Caudate nucleus (tissue), 63 donors: ENCODE measurements at places on chromosomes 1 and 21.

- no peak for DNase-seq
These were observed 276.6 kb downstream of the CHRM3 start for GRCh38 chr1:239662950-239663349.

DNA sequence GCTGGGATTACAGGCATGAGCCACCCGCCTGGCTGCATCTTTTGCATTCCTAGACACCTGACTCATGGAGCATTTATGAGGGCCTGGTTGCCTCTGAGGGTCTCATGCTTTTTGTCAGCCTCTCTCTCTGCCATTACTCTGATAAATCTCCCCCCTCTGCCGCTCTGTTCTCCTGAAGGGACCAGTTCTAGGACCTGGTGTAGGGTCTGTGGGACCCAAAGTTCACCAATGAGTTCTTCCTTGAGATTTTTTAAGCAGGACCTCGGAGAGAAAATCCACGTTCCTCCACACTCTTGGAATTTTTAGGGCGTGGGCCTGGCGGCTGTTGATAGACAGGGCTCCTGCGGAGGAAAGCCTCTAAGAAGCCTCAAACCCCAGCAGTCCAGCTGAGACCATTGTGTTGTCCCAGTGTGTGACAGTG lies 91.9 kb upstream of the ERRFI1 start:
- no peak for DNase-seq

DNA sequence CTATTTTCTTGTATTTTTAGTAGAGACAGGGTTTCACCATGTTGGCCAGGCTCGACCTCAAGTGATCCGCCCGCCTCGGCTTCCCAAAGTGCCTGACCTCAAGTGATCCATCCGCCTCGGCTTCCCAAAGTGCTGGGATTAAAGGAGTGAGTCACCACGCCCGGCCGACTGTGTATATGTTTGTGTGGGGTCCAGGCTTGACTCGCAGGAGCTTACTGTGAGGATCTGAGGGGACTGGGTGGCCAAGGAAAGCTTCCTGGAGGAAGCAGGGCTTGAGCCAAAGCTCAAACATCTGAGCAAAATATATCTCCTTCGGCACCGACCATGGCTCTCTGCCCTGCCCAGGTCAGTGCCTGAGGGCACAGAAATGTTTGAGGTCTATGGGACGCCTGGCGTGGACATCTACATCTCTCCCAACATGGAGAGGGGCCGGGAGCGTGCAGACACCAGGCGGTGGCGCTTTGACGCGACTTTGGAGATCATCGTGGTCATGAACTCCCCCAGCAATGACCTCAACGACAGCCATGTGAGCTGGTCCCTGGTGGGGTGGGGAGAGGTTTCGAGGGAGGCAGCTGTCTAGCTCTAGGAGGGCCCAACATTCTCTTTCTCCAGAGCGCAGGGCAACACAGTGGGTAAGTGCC lies 10.5 kb downstream of the PADI3 start:
- no peak for DNase-seq

DNA sequence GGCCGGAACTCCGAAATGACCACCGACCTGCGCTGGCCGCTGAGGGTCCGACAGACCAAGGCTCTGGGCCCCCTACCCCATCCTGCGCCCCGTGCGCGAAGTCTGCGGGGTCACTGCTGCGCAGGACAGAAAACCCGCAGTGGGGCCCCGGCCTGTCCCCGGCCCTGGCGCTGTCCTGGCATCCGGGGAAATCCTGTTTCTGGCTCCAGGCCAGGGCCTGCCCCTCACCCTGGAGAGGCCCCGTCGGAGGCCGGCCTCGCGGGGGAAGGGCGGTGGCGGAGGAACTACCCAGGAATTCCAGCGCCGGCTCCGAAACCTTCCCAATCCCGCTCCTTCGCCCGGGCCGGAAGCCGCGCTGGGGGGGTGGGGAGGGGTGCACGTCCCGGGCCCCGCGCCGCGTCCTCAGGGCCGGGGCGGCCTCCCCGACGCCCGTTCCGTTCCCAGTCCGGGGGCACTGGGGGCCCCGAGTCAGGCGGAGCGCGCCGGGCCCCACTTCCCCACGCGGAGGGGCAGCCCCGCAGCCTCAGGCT lies 77.0 kb downstream of the MORN1 start:
- no peak for DNase-seq
